ENCODE measurements at places on chromosomes 16 and 17.
A peak's percentile ranks its signal among the peaks of the same experiment; 100 is the strongest.

DNA sequence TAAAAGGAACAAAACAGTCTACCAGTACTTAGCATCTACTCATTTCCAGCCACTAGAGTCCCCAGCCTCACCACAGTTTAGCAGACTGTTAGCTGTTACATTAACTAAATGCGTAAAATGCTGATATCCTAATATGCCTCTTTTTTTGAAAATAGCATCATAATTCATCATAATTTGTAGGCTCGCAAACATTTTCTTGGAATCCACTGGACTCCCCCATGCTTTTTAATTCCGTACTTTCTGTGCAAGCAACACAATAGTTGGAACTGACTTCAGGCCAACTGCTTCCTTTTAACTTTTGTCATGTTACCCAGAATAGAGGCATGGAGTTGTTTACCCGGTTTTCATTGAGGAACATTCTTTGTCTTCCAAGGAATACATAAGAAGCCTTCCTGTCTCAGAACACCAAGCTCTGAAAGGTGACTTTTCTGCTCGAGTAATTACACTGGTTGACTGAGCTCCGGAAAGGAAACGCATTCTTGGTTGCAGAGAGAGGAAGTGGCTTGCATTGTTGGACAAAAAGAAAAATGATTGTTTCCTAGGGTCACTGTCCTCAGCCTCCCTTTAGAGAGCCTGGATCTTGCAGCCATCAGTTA lies 30.9 kb upstream of the SEC14L1 start:
- DNase-seq, result no peak

DNA sequence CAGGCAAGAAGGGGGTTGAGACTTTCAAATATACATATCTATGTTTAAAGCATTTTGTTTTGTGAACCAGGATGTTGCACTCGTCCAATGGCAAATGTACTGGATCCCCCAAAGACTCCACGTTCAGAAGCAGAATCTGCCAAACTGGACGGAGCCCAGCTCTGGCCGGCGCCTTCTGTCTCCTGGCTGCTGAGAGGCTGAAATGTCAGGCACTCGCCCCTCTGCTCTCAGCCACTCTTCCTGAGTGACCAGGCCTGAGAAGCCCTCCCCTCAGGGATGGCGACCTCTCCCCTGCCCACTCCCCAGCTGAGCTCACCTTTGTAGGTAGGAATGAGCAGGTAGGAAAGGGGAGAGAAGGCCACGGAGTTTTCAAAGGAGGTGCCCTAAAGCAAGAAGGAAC lies 187.5 kb upstream of the FOXF1 start:
- DNase-seq, result no peak

GRCh38 chr17:80732268-80732667 lies 187.6 kb downstream of the RPTOR start:
- DNase-seq, result no peak

GRCh38 chr16:68147444-68147843 lies 62.3 kb downstream of the NFATC3 start:
- DNase-seq, result peak; percentile 30
